ENCODE measurements at places on chromosomes 11 and 22.

DNA sequence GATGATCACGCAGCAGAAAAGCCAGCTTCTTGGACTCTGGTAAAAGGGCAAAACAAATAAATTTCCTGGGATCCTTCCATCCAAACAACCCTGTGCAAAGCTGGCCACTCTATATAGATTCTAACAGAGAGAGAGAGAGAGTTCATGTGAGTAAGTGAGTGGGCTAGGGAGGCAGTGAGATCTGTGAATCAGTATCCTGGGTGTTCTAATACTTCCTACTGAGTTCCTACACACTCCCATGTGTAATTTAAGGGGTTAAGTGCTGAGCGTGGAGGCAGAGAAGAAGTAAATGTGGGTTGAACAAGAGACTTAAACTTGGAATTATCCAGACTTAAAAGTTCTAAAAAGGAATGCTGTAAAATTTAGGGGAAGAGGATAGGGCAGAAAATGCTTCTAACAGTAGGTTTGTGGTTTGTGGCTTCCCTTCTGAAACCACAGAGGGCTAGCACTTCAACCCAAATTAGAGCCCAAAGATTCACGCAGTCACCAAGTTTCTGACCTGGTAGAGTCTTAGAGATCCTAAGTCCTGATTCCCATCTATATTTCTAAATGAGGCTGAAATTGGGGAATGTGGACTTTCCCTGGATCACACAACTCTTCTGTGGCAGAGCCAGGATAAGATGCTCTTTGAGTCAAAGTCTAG, 413.9 kb downstream of the TENM4 start:
- no peak for DNase-seq

DNA sequence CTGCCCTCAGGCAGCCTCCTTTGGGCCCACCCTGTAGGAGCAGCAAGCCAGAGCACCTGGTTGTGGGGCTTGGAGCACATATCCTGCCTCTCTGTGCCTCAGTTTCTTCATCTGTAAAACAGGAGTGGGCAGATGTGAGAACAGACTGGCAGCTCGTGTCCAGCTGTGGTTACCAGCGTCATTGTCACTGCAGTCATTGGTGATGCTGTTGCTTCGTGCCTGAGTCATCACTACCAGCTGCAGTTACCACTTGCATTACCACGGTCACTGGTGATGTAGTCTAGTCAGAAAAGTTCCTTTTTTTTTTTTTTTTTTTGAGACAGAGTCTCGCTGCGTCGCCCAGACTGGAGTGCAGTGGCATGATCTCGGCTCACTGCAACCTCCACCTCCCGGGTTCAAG, 20.4 kb downstream of the RSPH14 start:
- no peak for DNase-seq

GRCh38 chr22:36808721-36809344, 8.0 kb downstream of the PVALB start:
- no peak for DNase-seq

GRCh38 chr11:129040934-129041333, 98.3 kb upstream of the TP53AIP1 start:
- DNase-seq: no peak

DNA sequence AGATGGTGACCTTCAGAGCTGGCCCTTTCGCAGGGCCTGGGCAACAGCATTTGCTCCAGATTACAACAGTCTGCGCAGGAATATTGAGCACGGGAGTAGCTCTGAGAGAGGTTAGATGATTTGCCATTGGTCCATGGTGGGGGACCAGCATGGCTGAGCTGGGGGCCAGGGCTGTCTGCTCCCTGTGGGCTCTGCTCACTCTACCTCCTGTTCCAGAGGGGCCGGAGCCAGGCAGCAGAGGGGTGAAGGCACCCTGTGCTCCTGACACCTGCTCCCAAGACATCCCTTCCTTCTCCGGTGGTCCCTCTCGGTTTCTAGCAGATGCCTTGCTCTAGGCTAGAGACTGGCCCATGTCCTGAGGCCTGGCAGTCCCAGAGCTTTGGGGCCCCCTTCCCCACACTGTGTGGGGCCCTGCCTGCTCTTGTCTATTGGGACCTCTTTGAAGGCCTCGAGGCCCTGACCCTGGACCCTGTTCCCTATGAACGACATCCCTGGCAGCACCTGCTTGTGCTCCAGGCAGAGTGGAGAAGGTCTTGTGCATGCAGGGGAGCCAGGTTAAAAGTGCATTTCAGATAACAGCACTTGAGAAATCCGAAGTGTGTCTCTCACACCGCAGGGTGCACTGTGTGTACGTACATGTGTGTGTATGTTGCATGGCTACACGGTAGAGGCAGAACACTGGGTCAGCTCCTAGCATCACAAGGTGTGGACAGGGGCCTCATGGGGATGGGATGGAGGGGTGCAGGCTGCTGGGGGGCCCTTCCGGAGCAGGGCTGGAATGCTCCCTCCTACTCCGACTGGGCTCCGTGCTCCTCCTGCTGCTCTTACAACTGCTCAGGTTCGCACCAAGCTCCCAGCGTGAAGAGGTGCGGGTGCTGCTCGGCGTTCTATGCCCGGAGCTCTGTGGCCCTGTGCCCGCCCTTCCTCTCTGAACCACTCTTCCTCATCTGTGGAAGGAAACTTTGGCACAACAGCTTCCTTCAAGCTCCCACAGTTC, 123.3 kb upstream of the B3GAT1 start:
- DNase-seq: no peak

DNA sequence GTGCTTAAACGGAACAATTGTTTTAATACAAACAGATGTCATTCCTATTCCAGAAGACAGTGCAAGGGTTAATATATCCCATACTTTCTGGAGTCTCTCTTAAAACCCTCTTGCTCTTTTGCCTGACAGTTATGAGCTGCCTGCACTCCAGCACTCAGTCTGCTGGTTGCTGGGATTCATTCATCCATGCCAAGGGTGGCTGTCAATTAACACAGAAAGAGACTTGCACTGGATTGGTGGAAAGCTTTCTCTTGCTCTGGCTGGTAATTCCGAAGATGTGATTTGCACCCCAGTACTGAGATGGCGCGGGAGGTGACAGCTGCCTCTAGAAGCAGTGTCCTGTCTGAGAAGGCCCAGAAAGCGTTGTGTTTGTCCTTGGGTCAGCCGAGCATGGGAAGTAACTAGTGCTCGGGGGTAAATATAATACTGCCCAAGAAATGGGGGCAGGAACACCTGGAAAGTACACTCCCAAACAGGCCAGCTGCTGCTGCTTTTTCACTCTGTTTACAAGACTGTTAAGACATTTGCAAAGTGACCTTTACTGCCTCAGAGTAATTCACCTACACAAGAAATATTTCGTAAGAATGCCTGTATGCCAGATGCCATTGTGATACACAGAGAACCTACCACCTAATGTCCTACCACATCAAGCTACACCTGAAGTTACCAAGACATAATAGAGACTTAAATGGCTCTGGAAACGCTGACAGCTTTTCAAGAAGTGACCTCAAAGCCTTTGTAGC, 20.5 kb downstream of the SCUBE2 start:
- DNase-seq: no peak

DNA sequence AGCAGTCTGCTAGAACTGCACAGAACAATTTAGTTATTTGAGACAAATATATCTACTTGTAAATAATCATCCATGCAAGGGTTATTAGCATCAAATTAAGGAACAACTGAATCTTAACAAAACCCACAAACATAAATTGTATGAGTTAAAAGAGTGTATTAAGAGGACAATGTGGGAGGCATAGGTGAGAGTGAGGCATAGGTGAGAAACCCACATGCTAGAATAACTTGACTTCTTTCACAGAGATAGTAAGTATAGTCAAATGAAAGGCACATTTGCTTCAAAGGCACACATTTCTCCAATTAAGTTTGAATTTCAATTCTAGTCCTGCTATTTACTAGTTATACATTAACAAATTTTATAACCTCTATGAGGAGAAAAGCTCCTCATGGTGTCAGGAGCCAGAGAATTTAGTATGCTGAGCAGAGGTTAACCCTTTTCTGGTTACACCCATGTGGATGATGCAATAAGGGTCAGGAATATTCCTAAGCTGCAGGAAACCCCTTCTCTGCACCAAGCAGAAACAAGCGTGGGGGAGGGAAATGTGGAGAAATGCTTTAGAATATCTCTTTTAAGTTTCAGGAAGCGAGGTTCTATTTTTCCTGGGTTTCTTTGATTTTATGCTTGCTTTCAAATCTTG, 264.2 kb downstream of the GRM5 start:
- DNase-seq: no peak

GRCh38 chr11:45860348-45860747, 13.1 kb downstream of the CRY2 start:
- DNase-seq: no peak

DNA sequence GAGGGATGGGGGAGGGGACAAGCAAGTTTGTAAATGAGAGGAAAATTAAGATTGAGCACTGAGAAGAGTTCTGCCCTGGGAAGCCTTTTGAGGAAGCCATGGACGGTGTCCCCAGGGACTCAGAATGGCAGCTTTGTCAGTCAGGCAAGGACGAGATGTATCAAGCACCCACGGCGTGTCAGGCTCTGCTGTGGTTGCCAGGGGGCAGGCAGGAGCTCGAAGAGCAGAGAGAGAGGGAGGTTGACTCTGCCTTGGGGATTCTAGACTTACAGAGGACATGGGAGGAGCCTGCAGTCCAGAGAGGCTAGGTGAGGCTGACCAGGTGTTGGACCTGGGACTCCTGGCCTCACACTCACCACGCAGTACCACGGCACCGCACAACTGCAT, 29.1 kb upstream of the SYT7 start:
- DNase-seq: no peak

GRCh38 chr22:45211435-45211834, 29.3 kb downstream of the KIAA0930 start:
- no peak for DNase-seq

DNA sequence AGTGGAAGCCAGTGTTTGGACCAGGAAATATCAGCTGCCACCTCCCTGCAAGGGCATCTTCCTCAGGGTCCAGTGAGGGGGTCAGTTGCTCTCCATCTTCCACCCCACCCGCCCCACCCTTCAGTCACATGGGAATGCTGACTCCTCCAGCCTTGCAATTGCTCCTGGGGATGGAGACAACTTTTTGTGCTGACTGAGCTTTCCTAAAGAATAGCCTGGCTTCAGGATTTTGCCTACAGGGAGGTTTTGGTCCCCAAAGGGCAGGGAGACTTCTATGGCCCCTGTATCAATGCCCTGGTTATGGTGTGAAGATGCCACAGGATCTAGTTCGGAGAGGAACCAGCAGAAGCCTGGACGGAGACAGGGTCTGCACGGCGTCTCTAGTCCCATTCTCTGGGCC, 124.0 kb upstream of the LMO1 start:
- DNase-seq: no peak

DNA sequence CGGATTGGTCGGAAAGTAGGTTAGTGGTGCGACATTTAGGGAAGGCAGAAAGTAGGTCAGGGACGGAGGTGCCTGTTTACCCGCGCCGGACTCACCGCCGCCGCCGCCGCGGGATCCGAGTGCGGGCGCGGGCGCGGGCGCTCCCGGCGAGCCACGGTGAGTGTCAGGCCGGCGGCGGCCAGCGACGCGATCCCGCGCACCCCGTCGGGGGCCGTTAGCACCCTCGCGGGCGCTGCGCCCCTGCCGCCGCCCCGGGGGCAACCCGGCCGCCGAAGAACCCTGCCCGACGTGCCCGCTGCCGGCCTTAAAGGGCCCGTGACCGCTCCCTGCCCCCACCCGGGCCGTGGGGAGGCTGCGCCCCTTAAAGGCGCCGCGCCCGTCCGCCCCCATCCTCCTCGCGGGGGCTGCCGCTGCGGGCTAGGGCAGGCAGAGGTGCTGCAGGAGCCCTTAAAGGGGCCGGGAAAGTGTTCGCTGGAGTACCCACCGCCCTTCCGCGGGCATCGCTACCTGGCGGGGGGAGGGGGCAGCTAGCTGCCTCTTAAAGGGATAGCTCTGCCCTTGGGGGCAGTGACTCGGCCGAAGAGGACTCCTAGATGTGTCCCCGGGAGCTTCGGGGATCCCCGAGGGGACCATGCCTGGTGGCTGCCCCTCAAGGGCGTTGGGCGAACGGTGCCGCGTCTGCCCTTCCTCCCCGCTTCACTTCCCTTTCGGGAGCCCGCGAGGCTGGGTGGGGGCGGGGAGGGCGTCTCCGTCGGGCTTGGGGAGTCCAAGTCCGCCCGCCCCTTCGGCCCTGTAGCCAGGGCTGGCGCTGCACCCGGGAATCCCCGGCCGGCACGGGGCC, at the start of gene BMAL1:
BMAL1 (plus strand) TSS at position 23 of the 841 bp plus-strand sequence. CDS start 76,519 bp downstream, outside the sequence.
- DNase-seq: no peak

GRCh38 chr22:20095521-20095920, 15.5 kb downstream of the DGCR8 start:
- no peak for DNase-seq

Measured in cortex of kidney (tissue), 1 donor.